Lung (tissue), 17 donors: ENCODE measurements at places on chromosomes 3 and 15. TPM values are rescaled to one million over a fixed set of nuclear protein-coding genes. Genes with fewer than 3 reads are reported as not detected.
A peak's percentile ranks its signal among the peaks of the same experiment; 100 is the strongest.

Gene CHST13
- 2.7 TPM for total RNA-seq

Gene GOLGA6D
- not detected for total RNA-seq

Gene CTXN2
- total RNA-seq: not detected

Gene FOXL2NB
- total RNA-seq: not detected

Gene FBXL2
- total RNA-seq: 9.4 TPM

Gene SCG5
- total RNA-seq: 0.77 TPM

Gene TRPM1
- not detected for total RNA-seq

Gene MKRN2
- total RNA-seq: 26.4 TPM

Gene HTR3E
- total RNA-seq: not detected

- H3K27ac ChIP-seq: peak overlapping the region; percentile 97
- H3K27me3 ChIP-seq: no peaks in the 10 kb centered on the region
- peaks cover 13% of the 10 kb centered on the region for H3K4me1 ChIP-seq
- no peaks in the 10 kb centered on the region for H3K36me3 ChIP-seq
- no peak overlapping the region for H3K4me3 ChIP-seq
Measured at GRCh38 chr3:14433106-14433505, 30.7 kb downstream of the SLC6A6 start.

DNA sequence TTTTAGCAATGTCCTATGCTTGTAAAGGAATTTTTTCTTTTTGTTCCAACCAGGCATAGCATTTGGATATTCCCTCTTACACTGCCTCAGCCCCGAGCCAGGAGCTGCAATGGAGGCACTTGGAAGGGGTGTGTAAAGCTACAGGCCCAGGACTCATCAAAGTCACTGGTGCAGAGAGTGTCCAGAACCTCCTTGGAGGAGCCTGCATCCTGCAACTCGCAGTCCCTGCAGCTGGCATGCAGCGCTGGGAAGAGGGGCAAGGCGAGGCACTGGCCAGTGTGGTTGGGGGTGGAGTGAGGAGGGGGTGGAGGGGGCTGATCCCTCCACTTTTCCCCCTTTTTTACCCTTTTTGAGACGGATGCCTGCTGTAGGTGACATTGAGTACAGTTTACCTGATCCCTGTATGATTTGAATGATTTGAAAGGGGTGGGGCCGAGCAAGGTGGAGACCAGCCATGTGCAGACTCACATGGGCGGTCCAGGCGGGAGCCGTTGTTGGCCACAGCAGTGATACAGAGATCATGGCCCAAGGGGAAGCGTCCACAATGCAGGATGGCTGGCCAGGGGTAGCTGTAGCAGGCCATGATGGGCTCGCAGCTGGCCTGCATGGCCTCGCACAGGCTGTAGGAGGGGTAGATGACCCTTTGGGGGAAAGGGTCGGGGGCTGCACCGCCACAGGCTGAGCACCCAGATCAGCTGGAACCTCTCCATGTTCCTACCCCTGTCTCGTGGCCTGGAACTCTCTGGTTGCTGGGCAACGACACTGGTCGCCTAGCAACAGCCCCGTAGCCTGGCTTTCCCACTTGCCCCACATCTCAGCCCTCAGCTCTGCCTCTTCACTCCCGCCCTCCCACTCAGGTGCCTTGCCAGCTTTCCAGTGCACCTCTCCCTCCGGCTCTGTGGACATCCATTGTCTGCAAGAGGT, 7.9 kb downstream of the P4HTM start:
- peak; percentile 60 for DNase-seq
- H3K27me3 ChIP-seq: no peaks in the 10 kb centered on the region
- no peak overlapping the region for H3K27ac ChIP-seq
- no peaks in the 10 kb centered on the region for H3K4me1 ChIP-seq
- no peak overlapping the region for H3K4me3 ChIP-seq

- H3K36me3 ChIP-seq: no peaks in the 10 kb centered on the region
- no peak for DNase-seq
- no peaks in the 10 kb centered on the region for H3K27me3 ChIP-seq
- peaks cover 3% of the 10 kb centered on the region for H3K4me1 ChIP-seq
Measured at GRCh38 chr15:36815786-36816185, 236.4 kb downstream of the CDIN1 start.

DNA sequence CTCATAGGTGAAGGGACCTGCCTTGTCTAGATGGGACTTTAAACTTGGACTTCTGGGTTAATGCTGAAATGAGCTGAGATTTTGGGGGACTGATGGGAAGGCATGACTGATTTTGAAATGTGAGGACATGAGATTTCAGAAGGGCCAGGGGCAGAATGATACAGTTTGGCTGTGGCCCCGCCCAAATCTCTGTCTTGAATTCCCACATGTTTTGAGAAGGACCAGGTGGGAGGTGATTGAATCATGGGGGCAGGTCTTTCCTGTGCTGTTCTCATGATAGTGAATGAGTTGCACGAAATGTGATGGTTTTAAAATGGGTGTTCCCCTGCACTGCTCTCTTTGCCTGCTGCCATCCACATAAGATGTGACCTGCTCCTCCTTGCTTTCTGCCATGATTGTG, 42.8 kb downstream of the ILDR1 start:
- H3K36me3 ChIP-seq: no peaks in the 10 kb centered on the region
- no peak overlapping the region for H3K27ac ChIP-seq
- DNase-seq: no peak
- H3K4me3 ChIP-seq: no peak overlapping the region

DNA sequence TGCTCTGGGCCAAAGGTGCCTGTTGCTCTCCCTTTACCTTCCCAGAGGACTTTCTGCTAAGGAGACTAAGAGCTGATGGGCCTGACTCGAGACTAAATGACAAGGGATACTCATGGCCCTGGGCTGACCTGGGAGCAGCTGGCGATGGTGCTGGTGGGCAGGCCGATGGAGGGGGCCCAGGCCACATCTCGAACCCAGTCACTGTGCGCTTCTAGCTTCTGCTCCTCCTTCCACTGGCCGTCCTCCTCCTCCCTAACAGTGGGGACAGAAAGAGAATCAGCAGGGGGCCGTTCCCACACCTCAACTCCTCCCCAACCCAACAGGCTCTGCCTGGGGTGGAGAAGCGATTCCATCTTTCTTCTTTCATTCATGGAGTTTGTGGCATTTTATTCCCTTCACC, 12.2 kb upstream of the GHRL start:
- H3K4me1 ChIP-seq: peaks cover under 1% of the 10 kb centered on the region
- H3K27ac ChIP-seq: no peak overlapping the region

DNA sequence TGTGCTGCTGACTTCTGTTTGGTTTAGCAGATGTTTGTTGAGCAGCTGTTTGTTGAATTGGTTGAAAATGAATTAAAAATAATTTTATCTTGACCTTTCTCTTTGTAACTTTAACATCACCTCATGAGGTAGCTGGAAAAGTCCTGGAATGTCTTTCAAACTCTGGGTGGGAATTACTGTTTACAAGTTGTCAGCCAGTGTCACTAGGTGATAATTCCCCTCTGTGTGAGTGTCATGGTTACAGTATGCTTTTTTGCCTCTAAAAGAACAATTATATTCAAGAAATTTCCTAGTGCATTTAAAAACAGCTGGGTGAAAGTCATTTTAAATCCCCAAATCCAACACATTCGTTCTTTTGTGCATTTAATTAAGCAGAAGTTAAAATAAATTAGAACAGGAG, 113.2 kb downstream of the PTPRG start:
- H3K4me1 ChIP-seq: no peaks in the 10 kb centered on the region
- no peak overlapping the region for H3K27ac ChIP-seq
- H3K27me3 ChIP-seq: no peaks in the 10 kb centered on the region
- no peaks in the 10 kb centered on the region for H3K36me3 ChIP-seq

GRCh38 chr3:27976933-27977332, 254.8 kb upstream of the EOMES start:
- no peak for DNase-seq
- H3K27ac ChIP-seq: no peak overlapping the region
- H3K4me3 ChIP-seq: no peak overlapping the region
- H3K27me3 ChIP-seq: no peaks in the 10 kb centered on the region

DNA sequence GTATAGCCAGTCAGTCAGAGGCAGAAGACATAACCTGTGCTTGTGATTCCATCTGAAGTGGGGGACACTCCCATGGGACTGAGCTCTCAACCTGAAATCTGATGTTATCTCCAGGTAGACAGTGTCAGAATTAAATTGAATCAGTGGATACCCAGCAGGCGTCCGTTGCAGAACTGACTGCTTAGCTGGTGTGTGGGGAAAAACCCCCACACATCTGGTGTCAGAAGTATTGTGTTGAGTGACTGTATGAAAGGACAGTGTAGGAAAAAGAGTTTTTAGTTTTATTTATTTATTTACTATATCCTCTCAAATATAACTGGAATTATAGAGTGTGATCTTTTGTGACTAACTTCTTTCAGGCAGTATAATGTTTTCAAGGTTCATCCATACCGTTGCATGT, 10.4 kb downstream of the KPNA4 start:
- no peak overlapping the region for H3K4me3 ChIP-seq
- DNase-seq: no peak
- no peaks in the 10 kb centered on the region for H3K36me3 ChIP-seq
- no peaks in the 10 kb centered on the region for H3K4me1 ChIP-seq

DNA sequence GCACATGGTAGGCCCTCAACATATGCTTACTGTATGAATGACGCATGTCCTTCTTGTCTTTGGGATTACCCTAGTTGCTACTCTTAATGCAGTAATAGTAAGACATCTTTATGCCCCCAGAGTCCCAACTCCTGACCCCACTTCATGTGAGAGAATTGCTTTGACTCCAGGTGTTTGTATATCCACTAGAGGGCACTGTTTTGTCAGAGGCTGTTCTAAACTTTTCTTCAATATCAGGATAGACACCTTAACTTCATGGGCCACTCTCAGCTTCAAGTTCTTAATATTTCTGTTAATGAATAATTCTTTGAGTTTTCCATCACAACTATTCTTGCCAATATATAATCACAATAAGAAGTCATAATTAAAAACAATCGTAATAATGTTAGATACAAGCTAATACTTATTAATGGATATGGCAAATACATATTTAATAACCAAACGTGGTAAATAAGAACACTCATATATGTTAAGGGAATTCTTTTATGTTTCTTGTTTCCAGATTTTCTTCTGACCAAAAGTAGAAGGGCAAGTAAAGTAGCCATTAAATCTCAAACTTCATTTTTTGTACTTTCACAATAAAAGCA, 337.2 kb upstream of the DNAJC19 start:
- DNase-seq: peak; percentile 38
- H3K4me1 ChIP-seq: no peaks in the 10 kb centered on the region
- H3K27me3 ChIP-seq: no peaks in the 10 kb centered on the region
- no peaks in the 10 kb centered on the region for H3K36me3 ChIP-seq
- no peak overlapping the region for H3K4me3 ChIP-seq

- H3K4me3 ChIP-seq: no peak overlapping the region
- H3K27me3 ChIP-seq: no peaks in the 10 kb centered on the region
- DNase-seq: no peak
- peaks cover 14% of the 10 kb centered on the region for H3K4me1 ChIP-seq
- no peaks in the 10 kb centered on the region for H3K36me3 ChIP-seq
Measured at GRCh38 chr3:154795582-154795981, 284.5 kb upstream of the MME start.

DNA sequence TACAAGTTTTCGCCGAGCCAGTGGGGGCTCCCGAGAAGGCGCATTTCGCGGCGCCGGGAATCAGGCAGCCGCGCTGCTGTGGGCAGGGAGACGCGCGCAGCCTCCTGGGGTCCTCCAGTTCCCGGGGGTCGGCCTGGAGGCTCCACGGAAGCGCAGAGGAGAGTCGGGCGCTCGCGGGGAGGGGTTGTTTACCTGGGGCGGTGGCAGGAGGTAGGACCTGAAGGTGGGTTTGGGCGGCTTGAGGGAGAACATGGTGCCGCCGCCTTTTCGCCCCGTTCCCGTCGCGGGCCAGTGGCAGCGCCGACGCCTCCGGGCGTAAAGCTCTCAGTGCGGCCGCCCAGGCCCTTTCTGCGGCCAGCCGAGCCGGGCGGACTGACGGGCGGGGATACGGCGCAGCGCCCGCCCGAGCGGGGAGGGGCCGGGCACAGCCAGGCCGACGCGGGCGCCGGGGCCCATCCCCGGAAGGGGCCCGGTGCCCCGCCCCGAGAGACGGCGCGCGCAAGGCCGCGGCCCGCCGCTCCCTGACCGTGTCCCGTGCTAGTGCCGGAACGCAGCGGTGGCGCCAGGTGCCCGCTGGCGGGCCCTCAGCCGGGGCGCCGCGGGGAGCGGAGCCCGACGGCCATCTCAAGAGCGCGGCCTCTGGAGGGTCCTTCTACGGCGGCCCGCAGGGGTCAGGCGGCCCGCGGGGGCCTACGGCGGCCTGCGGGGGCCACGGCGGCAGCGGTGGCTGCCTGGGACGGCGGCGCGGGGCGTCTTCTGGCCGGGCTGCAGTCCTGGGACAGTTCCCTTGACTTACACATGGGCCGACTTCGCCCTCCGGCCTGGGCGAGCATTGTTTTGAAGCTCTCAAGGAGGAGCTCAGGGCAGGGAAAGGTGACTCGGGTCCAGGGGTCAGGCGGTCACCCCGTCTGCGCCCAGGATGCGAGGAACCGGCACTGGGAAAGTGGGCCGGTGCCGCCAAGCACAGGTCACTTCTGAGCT, at the start of gene MTMR10:
MTMR10 (minus strand) TSS at position 374 of the 981 bp plus-strand sequence; CDS start at position 252, 122 bp downstream.
- H3K36me3 ChIP-seq: peaks cover 2% of the 10 kb centered on the region
- peak; percentile 84 for DNase-seq
- H3K27ac ChIP-seq: peak within 1 kb of the TSS; percentile 100
- H3K4me3 ChIP-seq: peak within 1 kb of the TSS; percentile 99

- no peak for DNase-seq
- H3K4me1 ChIP-seq: no peaks in the 10 kb centered on the region
- H3K4me3 ChIP-seq: no peak overlapping the region
- H3K27ac ChIP-seq: no peak overlapping the region
Measured at GRCh38 chr3:159945930-159946329, 42.7 kb upstream of the IL12A start.

DNA sequence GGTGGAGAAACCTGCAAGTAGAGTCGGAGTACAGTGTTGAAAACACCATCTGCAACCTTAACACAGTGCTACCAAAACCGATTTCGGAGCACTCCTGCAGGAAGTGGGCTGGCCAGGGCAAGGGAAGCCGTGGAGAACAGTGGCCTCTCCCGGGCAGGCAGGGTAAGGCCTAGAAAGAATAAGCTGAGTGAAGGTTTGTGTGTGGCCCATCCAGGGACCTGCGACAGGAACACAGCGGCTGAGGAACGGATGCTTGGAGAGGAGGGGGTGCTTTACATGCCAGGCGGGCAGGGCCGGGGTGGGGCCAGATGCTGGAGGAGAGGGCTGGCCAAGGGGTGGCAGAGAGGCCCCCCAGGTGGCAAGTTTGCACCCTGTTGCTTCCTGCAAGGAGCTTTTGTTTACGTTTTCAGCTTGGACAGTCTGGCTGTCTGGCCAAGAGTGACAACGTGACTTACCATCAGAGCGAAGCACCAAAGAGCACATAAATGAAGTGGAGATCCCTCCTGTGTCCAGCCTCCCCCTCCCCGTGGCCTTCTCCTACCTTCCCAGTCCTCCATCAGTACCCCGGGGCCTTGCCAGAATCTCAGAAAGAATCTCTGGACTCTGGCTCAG, 156.5 kb downstream of the PGPEP1L start:
- H3K27me3 ChIP-seq: no peaks in the 10 kb centered on the region
- DNase-seq: peak; percentile 84
- H3K27ac ChIP-seq: peak overlapping the region; percentile 42
- H3K36me3 ChIP-seq: no peaks in the 10 kb centered on the region
- no peak overlapping the region for H3K4me3 ChIP-seq

DNA sequence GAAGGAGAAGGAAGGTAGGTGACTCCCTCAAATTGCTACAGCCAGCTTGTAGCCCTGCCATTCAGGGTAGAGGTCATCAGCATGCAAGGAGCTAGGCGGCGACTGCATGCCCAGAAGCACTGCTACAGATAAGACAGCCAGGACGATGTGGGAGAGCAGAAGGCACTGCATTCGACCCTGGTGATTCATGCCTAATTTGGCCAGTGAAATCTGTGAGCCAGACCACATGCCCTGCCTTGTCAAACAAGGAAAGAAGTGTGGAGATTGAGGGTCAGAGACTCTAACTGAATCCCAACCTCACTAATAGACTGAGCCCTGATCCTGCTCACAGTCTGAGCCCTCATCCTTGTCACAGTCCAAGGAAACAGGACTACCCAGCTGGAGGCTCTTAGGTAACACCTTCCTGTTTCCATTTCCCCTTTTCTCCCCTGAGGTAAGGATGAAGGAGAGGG, 86.6 kb downstream of the LINGO1 start:
- no peaks in the 10 kb centered on the region for H3K27me3 ChIP-seq
- no peak overlapping the region for H3K4me3 ChIP-seq
- H3K27ac ChIP-seq: no peak overlapping the region
